Lower leg skin (tissue), 4 donors: ENCODE measurements at places on chromosomes 12 and 14. TPM values are rescaled to one million over a fixed set of nuclear protein-coding genes. Genes with fewer than 3 reads are reported as not detected.

DNA sequence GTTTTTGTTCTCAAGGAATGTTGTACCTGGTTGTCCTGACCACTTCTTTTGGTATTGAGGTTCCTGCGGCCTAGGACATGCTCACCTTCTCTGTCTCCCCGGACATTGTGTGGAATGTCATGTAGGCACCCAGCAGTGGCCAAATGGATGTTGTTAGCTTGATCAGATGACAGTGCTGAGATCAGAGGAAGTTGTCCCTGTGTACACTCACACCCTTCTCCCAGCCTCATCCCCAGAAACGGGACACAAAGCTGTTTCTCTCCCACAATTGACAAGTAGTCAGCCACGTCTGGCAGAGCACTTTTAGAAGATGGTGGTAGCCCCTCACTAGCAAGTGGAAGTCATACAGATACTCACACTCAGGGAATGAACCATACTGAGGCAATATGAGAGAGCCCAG lies 3.0 kb downstream of the PLEKHH1 start:
- DNase-seq = peak; percentile 64

GRCh38 chr14:100312877-100313400 lies 6.7 kb upstream of the SLC25A29 start:
- DNase-seq = no peak

DNA sequence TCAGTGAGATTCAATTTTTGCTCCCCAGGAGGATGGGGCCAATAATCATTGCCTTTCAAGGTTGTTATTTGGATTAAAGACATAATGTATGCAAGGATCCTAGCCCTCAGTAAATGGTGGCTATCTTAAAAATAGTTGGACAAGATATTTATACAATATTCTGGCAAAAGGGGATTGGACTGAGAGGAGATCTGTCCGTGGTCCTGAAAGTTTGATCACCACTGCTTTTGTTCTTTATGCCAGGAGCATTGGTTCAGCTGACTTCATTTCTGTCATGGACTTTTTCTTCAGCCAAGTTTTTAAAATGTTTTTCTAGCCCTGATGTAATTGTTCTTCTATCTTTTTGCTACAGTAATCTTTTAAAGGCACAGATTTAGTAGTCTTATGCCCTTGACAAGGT lies 70.2 kb upstream of the TCL1A start:
- no peak for DNase-seq

DNA sequence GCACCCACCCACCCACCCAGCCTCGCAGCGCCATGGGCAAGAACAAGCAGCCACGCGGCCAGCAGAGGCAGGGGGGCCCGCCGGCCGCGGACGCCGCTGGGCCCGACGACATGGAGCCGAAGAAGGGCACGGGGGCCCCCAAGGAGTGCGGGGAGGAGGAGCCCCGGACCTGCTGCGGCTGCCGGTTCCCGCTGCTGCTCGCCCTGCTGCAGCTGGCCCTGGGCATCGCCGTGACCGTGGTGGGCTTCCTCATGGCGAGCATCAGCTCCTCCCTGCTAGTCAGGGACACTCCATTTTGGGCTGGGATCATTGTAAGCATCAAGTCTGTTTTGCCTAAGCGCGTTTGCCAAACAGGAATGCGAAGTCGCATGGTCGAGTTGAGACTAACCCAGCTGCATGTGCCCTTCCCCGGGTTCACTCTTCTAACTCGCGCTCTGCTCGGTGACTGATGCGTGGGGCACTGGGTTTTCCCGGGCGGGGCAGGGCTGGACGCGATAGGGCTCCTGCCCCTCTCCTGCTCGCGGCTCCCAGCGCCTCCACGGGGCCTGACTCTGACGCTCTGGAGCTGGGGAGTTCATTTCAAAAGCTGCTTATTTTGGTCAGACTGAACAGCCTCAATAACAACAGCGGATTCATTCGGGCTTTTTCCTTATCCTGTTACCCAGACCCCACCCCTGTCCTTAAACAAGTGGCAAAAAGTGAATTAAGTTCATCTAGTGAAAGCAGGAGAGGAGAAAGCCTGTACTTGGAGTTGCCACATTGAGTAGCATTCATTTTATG lies 458 bp downstream of the SSPN start:
- DNase-seq = no peak

Gene SMCO2
- total RNA-seq = not detected
